ENCODE measurements at places on chromosomes 16 and 17.

DNA sequence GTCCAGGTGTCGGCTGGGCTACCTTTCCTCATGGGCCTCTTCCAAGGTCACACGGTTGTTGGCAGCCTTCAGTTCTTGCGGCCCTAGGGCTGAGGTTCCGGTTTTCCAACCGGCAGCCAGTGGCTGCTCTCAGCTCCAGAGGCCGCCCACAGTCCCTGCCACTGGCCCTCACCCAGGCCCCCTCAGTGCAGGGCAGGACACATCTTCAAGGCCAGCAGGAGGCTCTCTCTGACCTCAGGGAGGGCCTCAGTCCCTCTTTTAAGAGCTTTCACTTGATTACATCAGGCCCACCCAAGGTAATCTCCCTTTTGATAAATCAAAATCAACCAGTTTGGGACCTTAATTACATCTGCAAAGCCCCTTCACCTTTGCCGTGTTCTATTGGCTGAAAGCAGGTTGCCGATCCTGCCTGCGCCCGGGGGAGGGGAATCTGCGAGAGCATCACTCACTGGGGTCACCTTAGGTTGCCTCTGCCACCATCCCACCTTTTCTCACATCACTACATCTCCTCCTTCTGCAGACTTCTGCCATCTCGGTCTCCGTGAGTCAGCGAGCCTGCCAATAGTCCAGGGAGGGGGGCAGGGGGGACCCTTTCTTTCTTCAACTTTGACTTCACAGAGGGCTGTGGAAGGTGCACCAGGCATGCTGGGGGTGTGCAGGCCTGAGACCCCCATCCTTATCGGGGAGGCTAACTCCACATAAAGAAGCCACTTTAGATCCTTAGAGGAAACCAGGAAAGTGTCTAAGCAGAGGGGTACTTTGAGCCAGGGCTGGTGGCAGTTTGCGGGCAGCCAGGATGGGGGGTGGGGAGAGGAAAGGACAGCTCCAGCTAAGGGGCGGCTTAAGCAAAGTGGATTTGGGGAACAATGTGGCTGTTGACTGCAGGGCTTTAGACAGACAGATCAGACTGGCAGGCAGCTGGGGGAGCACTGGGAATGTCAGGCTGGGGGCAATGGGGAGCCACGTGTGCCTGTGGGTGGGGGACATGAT lies 28.8 kb upstream of the NXPH3 start:
- no peak for DNase-seq
- H3K27me3 ChIP-seq, result no peaks in the 10 kb centered on the region
- no peaks in the 10 kb centered on the region for H3K36me3 ChIP-seq
- H3K4me3 ChIP-seq, result no peak overlapping the region
- H3K4me1 ChIP-seq, result peaks cover 14% of the 10 kb centered on the region

- no peak for DNase-seq
- H3K36me3 ChIP-seq, result no peaks in the 10 kb centered on the region
- no peaks in the 10 kb centered on the region for H3K27me3 ChIP-seq
- no peak overlapping the region for H3K27ac ChIP-seq
- H3K4me3 ChIP-seq, result no peak overlapping the region
- peaks cover 33% of the 10 kb centered on the region for H3K4me1 ChIP-seq
Observed at GRCh38 chr16:82639666-82640336, 13.0 kb downstream of the CDH13 start.

DNA sequence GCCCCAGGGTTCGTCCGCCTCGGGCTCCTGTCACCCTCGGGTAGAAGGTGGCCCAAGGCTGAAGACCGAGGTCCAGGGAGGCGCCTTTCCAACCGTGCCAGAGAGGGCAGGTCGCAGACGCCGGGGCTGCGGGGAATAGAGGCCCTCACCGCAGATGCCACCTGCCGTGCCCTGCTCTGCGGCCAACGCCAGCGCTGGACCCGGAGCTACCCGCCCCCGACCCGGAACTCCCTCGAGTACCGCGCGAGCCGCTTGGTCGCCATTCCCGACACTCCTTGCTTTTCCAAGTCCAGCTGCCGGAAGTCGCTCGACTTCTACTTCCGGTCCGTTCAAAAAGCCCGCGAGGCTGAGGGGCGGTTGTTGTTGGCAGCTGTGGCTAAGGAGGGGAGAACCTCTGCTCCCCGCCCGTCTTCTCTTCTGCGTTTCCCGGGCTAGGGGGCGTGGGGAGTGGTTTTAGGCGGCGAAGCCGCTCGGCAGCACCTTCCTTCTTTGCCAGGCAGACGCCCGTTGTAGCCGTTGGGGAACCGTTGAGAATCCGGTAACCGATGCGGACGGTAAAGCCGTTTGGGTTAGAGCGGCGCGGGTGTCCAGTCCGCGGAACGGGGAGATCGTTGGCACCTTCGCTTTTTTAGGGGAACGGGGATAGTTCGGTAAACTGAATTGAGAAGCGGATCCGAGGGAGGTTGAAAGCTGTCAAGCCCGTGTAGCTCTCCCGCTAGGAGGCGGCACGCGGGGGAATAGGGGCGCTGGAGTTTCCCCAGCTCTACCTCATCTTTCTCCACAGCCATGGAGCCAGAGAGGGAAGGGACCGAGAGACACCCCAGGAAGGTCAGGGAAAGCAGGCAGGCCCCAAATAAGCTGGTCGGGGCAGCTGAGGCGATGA lies at the start of the genes ERI2 and REXO5:
Gene ERI2, minus strand, starts transcription at position 305 of the 883 bp plus-strand sequence. Its CDS starts 42 bp downstream, at position 263.
Gene REXO5, plus strand, starts transcription at position 360 of the 883 bp plus-strand sequence. Its CDS starts 427 bp downstream, at position 787.
- peak within 1 kb of the TSS; percentile 95 for H3K4me3 ChIP-seq
- H3K4me1 ChIP-seq, result peaks cover 13% of the 10 kb centered on the region
- H3K27ac ChIP-seq, result peak within 1 kb of the TSS; percentile 92
- peak; percentile 78 for DNase-seq

- H3K27ac ChIP-seq, result peak overlapping the region; percentile 87
- DNase-seq, result no peak
- peaks cover 8% of the 10 kb centered on the region for H3K4me1 ChIP-seq
- H3K27me3 ChIP-seq, result no peaks in the 10 kb centered on the region
Observed at GRCh38 chr16:68236137-68236825, 354 bp upstream of the ESRP2 start.

DNA sequence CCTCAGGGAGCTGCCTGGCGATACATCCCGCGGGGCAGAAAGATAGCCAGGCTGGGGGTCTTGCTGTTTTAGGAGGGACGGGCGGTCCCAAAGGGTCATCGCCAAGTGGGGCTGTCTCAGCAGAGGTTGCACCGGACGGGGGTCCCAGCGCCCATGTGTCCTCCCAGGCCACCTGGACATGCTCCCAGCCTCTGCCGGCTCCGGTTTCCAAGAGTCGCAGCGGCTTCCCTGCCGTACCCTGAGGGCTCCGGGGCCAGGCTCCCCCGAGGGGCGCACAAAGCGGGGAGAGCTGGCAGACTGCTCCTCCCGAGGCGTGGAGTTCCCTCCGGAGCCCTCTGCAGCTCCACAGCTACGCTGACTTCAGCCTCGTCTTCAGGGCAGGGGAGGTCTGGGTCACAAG lies 1.2 kb downstream of the TRARG1 start:
- DNase-seq, result no peak
- peaks cover 4% of the 10 kb centered on the region for H3K4me1 ChIP-seq
- peak overlapping the region; percentile 12 for H3K27ac ChIP-seq

DNA sequence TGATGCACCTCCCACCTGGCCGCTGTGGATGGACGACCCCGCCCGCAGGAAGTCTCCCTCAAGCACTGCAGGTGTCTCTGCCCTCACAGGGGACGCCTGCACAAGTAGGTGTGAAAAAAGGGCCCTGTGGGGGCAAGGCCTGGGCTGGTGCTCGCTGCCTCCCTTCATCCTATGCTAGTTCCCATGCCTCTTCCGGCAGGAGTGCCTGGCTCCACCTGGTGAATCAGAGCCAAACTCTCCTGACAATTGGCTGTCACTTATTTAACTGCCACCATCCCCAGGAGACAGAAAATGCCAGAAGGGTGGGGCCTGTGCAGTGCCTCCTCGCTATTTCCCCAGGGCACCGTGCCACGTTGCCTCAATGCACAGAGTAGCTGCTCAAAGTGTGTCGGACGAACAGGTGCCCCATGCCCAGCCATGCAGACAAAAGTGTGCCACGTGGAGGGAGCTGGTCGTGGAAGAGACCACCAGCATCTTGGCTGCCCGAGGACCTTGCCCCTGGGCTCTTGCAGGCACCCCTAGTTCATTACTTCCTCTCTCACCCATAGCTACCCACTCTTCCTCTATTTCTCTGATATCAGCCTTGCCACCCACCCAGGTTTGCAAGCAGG lies 170.7 kb downstream of the SEC14L1 start:
- peaks cover 27% of the 10 kb centered on the region for H3K4me1 ChIP-seq
- H3K27ac ChIP-seq, result no peak overlapping the region
- no peak for DNase-seq
- no peak overlapping the region for H3K4me3 ChIP-seq

GRCh38 chr16:64478252-64478906 lies 643.5 kb downstream of the CDH11 start:
- H3K27me3 ChIP-seq, result no peaks in the 10 kb centered on the region
- no peaks in the 10 kb centered on the region for H3K36me3 ChIP-seq
- peak overlapping the region; percentile 39 for H3K27ac ChIP-seq
- peak; percentile 4 for DNase-seq

DNA sequence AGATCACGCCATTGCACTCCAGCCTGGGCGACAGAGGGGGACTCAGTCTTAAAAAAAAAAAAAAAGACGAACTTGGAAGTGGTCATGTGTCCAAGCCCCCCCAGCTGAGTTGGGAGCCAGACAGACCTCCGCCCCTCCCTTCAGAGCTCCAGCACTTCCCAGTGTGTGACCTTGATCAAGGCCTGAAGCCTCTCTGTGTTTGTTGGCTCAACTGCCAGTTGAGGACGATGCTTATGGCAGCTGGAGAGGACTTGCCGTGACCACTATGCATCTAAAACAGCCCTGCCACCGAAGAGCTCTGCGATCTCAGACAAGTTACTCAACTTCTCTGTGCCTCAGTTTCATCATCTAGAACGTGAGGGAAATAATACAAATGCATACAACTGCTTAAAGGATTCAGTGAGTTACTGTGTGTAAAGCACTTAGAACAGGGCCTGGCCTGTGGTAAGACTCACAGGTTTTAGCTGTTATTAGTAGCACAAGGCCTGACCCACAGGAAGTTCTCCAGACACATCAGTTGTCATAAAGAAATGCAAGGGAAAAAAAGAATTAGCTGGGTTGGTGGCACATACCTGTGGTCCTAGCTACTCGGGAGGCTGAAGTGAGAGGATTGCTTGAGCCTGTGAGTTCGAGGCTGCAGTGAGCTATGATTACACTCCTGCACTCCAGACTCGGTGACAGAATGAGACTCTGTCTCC lies 7.0 kb upstream of the IL27 start:
- no peak overlapping the region for H3K27ac ChIP-seq
- DNase-seq, result no peak
- H3K36me3 ChIP-seq, result no peaks in the 10 kb centered on the region
- H3K27me3 ChIP-seq, result no peaks in the 10 kb centered on the region

- H3K36me3 ChIP-seq, result no peaks in the 10 kb centered on the region
- no peak for DNase-seq
- H3K27ac ChIP-seq, result no peak overlapping the region
- H3K4me3 ChIP-seq, result no peak overlapping the region
- no peaks in the 10 kb centered on the region for H3K4me1 ChIP-seq
- no peaks in the 10 kb centered on the region for H3K27me3 ChIP-seq
Observed at GRCh38 chr16:75818491-75818890, 92.2 kb upstream of the CPHXL start.

DNA sequence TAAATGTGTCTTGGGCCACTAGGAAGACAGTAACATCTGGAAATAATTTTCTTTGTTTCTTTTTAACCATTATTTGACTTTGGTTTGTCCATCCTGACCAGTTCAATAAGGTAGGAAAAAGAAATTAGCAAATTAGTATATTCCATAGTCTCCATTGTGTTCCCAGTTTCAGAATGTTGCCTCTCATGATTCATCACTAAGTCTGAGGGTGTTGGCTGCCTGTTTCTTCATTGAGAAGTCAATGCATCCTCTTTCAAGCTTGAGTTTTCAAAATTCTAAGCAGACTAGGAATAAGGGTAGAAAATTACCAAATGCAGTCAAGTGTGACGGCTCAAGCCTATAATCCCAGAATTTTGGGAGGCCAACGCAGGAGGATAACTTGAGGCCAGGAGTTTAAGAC lies 41.9 kb downstream of the ZFHX3 start:
- no peaks in the 10 kb centered on the region for H3K27me3 ChIP-seq
- H3K4me1 ChIP-seq, result peaks cover 24% of the 10 kb centered on the region
- H3K36me3 ChIP-seq, result peaks cover 4% of the 10 kb centered on the region
- DNase-seq, result no peak

DNA sequence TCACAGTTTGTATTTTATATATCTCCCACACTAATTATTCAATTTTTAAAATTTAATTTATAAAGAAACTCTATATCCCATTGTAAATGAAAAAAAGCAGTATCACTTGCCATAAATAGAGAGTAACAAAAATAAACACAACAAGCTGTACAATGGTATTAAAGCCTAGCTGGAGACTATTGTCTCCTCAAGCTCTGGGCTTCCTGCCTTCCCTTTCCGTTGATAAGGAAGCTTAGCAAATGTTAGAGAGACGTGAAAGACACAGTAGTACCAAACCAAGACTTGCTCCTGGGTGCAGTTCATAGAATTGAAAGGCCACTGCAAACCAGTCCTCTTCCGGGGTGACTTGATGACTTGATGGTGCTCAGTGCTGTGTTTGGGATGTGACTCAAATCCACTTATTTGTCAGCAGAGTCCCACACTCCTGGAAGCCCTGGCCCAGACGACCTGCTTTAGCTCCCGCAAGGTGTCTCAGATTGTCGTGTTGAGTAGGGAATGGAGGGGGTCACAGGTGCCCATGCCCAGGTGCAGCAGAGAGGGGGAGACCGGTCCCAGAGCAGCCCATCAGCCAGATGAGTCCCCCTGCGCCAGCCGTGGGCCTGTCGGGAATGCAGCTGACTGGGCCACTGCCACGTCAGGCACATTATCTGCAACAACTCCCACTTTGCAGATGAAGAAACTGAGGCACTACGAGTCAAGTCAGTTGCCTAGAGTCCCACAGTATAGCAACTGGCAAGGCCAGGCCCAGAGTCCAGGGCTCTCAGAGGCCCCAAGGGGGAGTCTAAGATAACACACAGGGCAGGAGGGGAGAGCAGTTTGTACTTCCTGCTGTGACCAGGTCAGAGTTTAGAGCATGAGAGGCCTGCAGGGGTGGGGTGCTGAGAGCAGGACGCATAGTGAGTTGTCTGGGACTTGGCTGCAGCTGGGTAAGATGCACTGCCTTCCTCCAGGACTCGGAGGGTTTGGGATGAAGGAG lies 40.5 kb downstream of the PSME3IP1 start:
- no peaks in the 10 kb centered on the region for H3K36me3 ChIP-seq
- no peaks in the 10 kb centered on the region for H3K4me1 ChIP-seq
- H3K27me3 ChIP-seq, result no peaks in the 10 kb centered on the region
- no peak overlapping the region for H3K4me3 ChIP-seq
- DNase-seq, result no peak
- H3K27ac ChIP-seq, result no peak overlapping the region

All from thoracic aorta (tissue), 2 donors.